ENCODE measurements at places on chromosomes 7 and 10. TPM values are rescaled to one million over a fixed set of nuclear protein-coding genes. Genes with fewer than 3 reads are reported as not detected.
A peak's percentile ranks its signal among the peaks of the same experiment; 100 is the strongest.

DNA sequence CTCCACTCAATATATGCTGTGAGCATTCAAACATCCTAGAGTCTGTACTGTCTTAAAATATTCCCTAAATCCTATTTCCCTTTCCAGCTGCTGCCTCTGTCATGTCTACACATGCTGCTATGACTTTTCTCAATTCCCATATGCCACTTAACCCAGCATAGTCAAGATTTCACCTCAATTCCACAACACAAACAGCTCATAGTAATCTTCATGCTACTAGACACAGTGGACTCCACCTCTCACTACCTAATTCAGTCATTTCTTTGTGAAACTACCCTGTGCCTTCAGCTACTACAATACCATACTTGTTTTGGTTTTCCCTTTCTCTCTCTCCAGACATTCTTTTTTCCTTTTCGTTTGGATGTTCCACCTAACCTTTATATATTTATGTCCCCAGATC lies 45.5 kb downstream of the GSAP start:
- peaks cover 6% of the 10 kb centered on the region for H3K4me1 ChIP-seq
- H3K36me3 ChIP-seq: peaks cover 25% of the 10 kb centered on the region
- H3K27me3 ChIP-seq: no peaks in the 10 kb centered on the region
- DNase-seq: no peak

The GSTK1 gene
- 370 TPM for total RNA-seq

DNA sequence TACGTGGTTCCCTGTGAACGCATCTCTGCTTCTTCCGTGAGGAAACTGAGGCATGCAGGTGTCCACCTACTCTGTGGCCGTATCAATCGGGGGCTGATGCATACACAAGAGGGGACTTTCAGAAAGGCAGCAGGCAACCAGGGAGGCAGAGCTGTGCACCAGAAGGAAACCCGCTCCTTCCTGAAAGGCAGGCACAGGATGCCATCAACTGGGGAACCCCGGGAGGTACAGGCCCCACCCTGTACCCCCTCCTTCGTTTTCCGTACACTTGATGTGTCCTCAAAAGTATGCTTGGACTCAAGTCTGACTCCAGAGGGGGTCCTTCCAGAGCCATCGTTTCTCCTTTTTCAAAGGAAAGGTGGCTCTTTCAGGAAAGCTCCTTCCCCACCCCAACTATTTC lies 59.5 kb downstream of the ASB13 start:
- H3K36me3 ChIP-seq: no peaks in the 10 kb centered on the region
- DNase-seq: peak; percentile 14
- H3K27ac ChIP-seq: no peak overlapping the region
- H3K4me3 ChIP-seq: no peak overlapping the region
- H3K27me3 ChIP-seq: peaks cover 6% of the 10 kb centered on the region
- no peaks in the 10 kb centered on the region for H3K4me1 ChIP-seq

DNA sequence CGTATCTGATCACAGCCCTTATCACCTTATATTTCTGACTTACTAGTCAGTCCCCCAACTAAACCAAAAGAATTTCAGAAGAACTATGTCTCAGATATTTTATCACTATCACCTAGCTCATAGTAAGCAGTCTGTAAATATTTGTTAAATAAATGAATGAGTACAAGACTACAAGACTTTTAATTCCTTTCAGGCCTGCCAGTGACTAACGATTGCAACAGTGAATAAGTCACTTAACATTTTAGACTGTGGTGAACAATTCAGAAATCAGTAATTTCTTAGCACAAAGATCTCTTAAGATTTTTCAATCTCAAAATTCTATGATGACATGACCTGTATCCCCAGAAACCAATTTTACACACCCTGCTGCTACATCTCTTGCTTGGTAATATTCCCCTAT lies 162.2 kb downstream of the IMMP2L start:
- no peak for DNase-seq
- no peak overlapping the region for H3K4me3 ChIP-seq
- no peaks in the 10 kb centered on the region for H3K27me3 ChIP-seq
- no peaks in the 10 kb centered on the region for H3K4me1 ChIP-seq
- no peaks in the 10 kb centered on the region for H3K36me3 ChIP-seq

The FAM131B gene
- 0.30 TPM for total RNA-seq

The VSTM4 gene
- total RNA-seq: 0.12 TPM

The GPR15LG gene
- not detected for total RNA-seq

DNA sequence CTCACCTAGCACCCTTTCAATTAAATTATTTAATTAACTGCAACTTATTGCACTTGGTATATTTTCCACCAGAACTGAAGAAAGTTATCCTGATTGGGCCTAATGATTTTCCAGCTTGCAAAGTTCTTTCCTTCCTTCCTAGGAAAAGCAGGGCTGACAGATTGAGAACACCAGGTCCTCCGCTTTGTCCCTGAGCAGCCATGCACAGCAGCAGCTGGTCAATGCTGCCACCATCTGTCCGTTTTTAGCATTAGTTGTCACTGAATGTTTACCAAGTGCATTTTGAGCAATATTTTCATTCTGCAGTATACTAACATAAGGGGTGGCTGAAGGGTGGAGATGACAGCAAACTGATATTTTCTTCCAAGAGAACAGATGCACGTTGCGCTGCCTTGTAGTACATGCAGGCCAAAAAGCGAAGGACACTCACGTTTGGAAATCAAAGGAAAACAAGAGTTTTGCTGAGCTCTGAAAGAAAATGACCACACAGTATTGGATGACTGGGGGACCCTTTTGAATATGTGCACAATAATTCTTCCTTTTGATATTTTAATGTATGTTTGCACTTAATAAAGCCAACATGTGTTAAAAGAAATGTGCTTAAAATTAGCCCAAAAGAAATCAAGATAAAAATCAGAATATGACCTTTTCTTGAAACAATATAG lies 248.8 kb upstream of the PTN start:
- H3K27me3 ChIP-seq: peaks cover 2% of the 10 kb centered on the region
- DNase-seq: no peak
- H3K27ac ChIP-seq: no peak overlapping the region
- no peaks in the 10 kb centered on the region for H3K36me3 ChIP-seq
- no peaks in the 10 kb centered on the region for H3K4me1 ChIP-seq

DNA sequence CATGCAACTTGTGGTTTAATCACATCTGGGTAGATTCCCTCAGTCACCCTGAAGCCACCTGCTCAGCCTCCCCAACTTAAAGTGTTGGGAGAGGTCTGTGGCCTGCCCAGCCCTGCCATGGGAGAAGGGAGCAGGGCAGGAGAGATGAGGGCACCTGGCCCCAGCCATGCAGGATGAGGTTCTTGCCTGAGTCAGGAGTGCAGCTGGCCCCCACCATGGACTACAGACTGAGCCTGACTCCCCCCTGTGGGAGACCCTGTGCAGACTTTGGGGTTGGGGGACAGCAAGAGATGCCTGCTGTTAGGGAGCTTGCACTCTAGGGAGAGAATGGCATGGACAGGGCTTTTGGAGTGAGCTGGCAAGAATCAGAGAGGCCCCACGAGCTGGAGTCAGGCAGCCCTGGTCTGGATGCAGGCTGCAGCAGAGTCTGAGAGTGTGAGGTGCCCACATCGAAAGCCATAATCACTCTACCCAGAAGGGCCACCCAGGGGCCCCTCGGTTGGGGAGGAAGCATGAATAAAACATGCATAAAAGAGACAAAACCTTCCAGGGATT lies 34.7 kb upstream of the DPYSL4 start:
- no peak overlapping the region for H3K27ac ChIP-seq
- H3K36me3 ChIP-seq: no peaks in the 10 kb centered on the region

GRCh38 chr7:114156178-114156577 lies 237.4 kb upstream of the PPP1R3A start:
- no peaks in the 10 kb centered on the region for H3K36me3 ChIP-seq
- H3K27me3 ChIP-seq: no peaks in the 10 kb centered on the region
- no peak for DNase-seq

The FAM25A gene
- total RNA-seq: not detected

The ICA1 gene
- 1.5 TPM for total RNA-seq

GRCh38 chr7:135208102-135208793 lies 3.1 kb downstream of the WDR91 start:
- H3K27ac ChIP-seq: no peak overlapping the region
- H3K27me3 ChIP-seq: no peaks in the 10 kb centered on the region
- peaks cover 36% of the 10 kb centered on the region for H3K4me1 ChIP-seq
- no peak overlapping the region for H3K4me3 ChIP-seq

DNA sequence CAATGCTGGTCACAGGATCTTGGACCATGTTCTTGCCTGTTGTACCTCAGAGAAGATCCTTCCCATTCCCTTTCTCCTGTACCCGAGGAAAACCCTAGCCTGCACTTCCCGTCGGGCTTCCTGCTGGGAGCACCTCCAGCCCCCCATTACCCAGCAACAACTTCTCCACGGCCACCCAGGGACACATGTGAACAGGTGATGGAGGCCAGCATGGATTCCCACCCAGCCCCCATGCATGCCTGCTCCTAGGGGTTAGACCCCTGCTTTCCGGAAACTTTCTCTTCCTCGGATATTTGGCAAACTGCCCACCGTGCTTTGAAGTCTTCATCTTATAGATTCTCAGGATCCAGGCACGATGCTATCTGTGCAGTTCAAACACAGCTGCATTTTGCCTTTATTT lies 67.3 kb downstream of the CALML3 start:
- H3K4me3 ChIP-seq: no peak overlapping the region
- DNase-seq: no peak
- no peak overlapping the region for H3K27ac ChIP-seq

DNA sequence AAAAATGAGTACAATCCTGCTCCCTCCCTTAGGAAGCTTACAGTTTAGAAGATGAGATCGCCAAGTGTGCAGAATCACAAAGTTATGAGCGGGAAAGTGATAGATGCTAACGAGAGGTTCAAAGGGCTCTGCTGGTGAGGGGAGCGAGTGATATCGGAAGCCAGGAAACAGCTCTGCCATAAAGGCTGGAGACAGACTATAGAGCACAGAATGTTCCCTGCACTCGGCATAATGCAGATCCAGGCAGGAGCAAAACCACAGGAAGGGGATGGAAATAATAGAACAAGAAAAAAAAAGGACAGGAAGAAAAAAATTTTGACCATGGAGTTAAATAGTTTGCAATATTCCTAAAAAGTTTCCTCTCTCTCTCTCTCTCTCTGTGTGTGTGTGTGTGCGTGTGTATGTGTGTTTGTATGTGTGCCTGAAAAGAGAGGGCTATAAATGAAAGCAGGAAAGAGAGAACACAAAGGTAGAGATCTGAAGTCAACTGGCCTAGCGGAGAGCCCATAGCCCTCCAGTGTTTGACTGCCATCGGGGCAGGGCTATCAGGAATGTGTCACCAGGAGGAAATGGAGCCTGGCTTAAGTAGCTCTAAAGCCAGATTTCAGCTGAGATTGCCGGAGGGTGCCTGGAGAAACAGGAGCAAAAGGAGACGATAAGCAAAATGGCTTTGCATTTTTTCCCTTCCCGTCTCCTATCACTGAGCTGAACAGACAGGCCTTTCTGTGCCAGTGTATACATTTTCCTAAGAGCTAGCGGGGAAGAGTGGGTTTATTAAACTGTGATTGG lies 175.8 kb upstream of the LYZL1 start:
- no peaks in the 10 kb centered on the region for H3K4me1 ChIP-seq
- peaks cover 2% of the 10 kb centered on the region for H3K27me3 ChIP-seq
- H3K27ac ChIP-seq: no peak overlapping the region
- no peak for DNase-seq
- no peaks in the 10 kb centered on the region for H3K36me3 ChIP-seq

DNA sequence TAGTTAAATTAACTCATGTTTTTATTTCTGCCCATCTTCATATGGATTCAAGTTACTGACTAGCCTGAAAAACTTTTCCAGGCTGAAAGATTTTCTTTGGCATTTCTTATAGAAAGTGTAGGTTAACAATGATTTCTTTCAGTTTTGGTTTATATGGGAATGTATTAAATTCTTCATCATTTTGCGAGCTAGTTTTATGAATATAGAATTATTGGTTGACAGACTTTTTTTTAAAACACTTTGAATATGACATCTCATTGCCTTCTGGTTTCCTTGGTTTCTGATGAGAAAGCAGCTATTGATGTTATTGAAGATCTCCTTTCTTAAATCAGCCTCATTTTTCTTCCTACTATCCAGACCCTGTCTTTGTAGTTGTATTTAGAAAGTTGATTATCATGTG lies 211.0 kb upstream of the AKR1E2 start:
- H3K4me3 ChIP-seq: no peak overlapping the region
- DNase-seq: no peak
- H3K27me3 ChIP-seq: peaks cover 18% of the 10 kb centered on the region
- H3K36me3 ChIP-seq: no peaks in the 10 kb centered on the region
- H3K27ac ChIP-seq: no peak overlapping the region

The FAM200A gene
- 4.9 TPM for total RNA-seq

The ATRNL1 gene
- 0.12 TPM for total RNA-seq

DNA sequence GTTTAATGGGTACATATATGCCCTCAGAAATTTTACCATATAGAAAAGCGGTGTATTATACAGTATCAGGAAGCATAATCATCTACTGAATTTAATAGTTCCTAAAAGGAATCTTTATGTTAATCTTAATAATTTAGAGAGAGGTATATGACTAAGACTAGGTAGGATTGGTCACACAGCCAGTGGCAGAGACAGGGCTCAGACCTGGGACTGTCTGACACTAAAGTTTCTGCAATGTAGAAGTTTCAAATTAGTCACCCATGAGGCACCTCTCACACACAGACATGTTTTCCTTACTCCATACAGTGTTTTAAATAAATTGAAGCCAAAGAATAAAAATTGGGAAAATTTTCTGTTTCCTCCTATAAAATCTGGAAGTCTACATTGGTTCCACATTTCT lies 72.8 kb upstream of the ADRA2A start:
- peaks cover 36% of the 10 kb centered on the region for H3K36me3 ChIP-seq
- H3K4me1 ChIP-seq: no peaks in the 10 kb centered on the region
- no peak overlapping the region for H3K4me3 ChIP-seq
- no peak for DNase-seq

DNA sequence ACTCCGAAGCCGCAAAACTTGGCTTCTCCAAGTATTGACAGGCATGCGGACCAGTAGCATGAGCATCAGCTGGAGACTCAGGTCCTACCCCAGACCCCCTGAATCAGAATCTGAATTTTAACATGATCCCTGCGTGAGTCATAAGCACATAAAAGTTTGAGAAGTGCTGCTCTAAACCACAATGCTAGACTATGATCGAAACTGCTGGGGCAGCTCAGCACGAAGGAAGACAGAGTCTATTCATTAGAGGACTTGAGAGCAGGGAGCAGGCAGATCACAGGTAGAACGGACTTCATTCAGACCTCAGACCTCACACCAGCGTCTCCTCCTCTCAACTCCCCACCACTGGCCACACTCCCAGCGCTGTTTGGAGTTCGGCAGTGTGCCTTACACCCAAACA lies 16.9 kb downstream of the CAMK2G start:
- H3K4me1 ChIP-seq: peaks cover 78% of the 10 kb centered on the region
- H3K36me3 ChIP-seq: peaks cover 59% of the 10 kb centered on the region
- peak overlapping the region; percentile 61 for H3K4me3 ChIP-seq
- peak overlapping the region; percentile 89 for H3K27ac ChIP-seq
- peak; percentile 51 for DNase-seq

DNA sequence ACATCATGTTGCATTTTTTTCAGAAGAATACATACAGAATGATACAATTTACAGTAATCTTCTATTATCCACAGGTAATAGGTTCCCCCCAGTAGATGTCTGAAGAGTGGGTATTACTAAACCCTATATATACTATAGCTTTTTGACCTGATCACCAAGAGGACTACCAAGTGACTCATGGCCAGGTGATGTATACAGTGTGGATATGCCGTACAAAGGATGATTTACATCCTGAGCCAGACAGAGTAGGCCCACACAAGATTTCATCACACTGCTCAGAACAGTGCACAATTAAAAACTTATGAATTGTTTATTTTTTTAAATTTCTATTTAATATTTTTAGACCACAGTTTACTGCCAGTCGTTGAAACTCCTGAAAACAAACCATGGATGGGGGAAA lies 70.6 kb downstream of the STEAP1B start:
- no peak overlapping the region for H3K27ac ChIP-seq
- H3K27me3 ChIP-seq: peaks cover 2% of the 10 kb centered on the region
- H3K4me1 ChIP-seq: no peaks in the 10 kb centered on the region
- no peaks in the 10 kb centered on the region for H3K36me3 ChIP-seq
- H3K4me3 ChIP-seq: no peak overlapping the region
